ENCODE measurements at places on chromosomes 16 and 17. TPM values are rescaled to one million over a fixed set of nuclear protein-coding genes. Genes with fewer than 3 reads are reported as not detected.

DNA sequence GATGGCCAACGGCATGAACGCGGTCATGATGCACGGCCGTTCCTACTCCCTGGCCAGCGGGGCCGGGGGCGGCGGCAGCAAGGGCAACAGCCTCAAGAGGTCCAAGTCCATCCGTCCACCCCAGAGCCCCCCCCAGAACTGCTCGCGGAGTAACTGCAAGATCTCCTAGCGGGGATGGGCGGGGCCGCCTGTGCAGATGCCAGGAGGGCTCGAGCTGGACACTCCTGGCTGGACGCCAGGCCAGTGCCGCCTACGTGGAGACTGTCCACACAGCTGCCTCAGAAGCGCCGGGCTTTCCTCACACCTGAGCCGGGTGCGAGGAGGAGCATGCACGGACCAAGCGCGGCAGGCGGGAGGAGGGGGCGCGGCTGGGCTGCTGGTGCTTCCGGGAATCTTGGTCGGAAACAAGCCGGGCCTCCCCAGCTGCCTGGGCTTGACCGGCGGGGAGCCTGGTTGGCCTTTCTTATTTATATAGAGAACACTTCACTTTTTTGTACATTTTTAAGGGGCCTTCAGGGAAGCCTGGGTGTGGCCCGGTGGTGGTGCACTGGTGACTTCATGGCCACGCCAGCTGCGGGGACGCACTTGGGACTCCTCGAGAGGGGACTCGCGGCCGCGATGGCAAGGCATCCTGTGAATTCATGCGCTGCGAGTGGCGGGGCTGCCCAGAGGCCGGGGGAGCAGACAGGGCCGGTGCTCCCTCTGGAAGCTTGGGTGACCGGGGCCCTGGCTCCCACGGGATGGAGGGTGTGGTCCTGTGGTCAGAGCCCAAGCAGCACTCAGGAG, 3.1 kb upstream of the WFIKKN1 start:
- DNase-seq: no peak

DNA sequence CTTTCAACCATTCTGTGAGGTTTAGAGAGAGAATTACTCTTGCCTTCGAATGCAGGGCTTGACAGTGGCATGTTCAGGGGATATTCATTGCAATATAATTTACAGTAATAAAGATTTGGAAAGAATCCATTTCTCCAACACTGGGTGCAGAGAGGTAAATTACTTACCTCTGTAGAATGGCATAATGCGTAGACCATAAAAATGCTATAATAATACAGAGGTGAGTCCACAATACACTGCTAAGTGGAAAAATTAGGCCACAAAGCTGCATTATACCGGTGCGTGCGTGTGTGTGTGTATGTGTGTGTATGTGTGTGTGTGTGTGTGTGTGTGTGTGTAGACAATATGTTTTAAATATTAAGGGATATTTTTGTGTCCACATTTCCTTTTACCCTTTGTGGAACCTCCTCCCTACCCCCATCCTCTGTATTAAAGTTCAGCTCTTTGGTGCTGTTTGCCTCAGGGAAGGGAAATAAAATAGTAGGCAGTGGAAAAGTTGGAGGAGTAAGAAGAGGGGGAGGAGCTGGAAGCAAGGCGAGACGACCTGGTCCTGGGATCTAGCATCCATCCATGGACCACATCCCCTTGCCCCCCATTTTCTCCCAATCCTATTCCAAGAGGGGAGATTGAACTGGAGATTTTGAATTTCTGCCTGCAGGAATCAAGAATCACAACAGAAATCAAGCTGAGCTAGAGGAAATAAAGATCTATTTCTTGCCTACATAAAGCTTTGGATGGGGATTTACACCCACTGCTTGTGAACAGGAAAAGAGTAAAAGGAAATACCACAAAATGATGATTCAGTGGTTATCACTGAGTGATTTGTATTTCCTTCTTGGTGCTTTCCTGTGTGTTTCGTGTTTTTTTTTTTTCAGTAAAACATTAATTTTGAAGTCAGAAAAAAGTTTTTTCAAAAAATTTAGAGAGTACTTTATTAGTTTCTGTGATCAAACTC, 124.8 kb downstream of the RGS9 start:
- no peak for DNase-seq

RASL10B gene
- total RNA-seq: 0.09 TPM

RASD1 gene
- total RNA-seq: 1.3 TPM

KRT39 gene
- not detected for total RNA-seq

KRTAP4-5 gene
- not detected for total RNA-seq

DNA sequence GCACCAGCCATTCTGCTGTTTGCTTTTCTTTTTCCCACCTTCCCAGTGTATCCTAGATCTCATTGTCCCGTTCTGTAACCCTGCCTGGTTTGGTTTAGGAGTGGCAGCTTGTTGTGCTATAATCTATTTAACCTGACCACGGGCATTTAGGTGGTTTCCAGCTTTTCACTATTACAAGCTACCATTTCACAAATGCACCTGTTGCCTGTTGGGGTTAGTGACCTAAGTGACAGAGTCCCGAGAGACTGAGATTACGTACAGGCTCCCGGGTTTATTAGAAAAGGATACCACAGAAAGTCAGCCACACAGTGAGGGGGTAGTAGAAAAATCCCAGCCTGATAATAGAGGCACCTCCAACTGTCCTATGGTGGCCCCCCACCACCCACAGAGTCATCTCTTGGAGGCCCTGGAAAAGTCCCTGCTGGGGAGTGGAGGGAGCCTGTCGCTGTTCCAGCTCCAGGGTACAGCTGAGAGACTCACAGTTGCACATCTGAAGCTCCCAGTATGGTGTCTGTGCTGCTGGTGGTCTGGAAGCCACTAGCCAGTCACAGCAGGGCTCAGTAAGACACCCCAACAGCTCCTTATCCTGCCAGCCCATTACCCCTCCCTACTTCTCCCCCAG, 21.2 kb downstream of the CLEC16A start:
- DNase-seq: no peak

GRCh38 chr17:39894681-39895376, 23.6 kb downstream of the GSDMB start:
- no peak for DNase-seq

GLIS2 gene
- total RNA-seq: 0.14 TPM

Measured in activated naive CD8-positive, alpha-beta T cell treated with anti-CD3 and anti-CD28 coated beads, Interleukin-2, amount 10 ng/mL, durations not matched to agents 7 days and 5 days (primary cell).